Activated CD4-positive, alpha-beta T cell treated with anti-CD3 and anti-CD28 coated beads for 36 hours (primary cell): ENCODE measurements at places on chromosomes 13 and 19.

DNA sequence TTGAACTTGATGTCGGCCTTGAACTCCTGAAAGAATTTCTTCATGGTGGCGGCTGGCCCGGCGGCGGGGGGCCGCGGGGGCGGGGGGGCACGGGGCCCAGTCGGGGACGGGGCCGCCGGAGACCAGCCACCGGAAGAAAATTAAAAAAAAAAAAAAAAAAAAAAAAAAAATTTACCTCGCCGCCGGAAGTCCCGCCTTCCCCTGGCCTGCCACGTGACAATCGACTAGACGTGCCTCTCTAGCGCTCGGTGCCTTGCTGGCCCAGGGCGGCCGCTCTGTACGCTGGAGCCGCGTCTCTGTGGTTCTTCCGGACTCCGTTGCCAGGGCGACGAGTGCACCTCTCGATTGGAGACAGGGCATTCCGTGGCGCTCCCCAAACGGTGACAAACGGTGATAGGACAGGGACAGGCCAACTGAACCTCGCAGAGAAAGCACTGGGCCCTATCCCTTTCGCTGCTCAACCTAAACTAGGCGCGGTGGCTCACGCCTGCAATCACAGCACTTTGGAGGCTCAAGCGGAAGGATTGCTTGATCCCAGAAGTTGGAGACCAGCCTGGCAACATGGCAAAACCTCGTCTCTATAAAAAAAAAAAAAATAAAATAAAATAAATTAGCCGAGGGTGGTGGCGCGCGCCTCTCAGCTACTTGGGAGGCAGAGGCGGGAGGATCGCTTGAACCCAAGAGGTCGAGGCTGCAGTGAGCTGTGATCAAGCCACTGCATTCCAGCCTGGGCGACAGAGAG is at the start of gene UBXN6:
UBXN6 (minus strand) TSS at position 141 of the 742 bp plus-strand sequence; CDS start at position 44, 97 bp downstream.
- peak; percentile 99 for DNase-seq

DNA sequence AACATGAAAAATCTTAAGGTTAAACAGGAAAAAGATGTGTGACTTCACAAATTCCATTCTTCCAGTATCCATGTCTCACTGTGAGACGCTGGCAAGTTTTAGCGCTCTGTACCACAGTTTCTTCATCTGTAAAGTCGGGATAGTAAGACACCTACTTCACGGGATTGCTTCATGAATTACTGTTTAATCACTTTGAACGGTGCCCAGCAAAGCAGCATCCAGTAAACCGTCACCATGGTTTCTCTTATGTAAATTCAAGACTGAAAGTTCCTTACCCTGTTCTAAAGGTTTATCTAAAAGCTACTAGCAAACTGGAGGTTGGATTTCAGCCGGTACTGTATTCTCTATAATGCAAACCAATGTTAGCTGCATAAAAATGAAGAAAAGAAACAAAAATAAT is 53.5 kb downstream of the KATNAL1 start:
- no peak for DNase-seq

GRCh38 chr19:39590265-39590664 is 12.1 kb upstream of the LGALS13 start:
- peak; percentile 30 for DNase-seq

DNA sequence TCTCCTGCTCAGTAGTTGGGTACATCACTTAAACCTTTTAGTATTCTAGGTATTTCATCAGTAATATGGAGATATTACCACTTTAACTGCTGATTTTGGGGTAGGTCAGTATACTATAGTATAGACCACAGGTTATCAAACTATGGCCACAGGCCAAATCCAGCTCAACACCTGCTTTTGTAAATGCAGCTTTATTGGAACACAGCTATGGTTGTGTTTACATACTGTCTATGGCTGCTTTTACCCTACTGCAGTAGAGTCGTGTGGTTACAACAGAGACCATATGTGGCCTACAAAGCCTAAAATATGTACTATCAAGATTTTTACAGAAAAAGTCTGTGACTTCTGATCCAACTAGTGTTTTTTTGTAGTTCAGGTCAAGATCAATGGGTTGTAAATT is 10.3 kb downstream of the COG6 start:
- no peak for DNase-seq
